ENCODE measurements at places on chromosomes 7 and 10. TPM values are rescaled to one million over a fixed set of nuclear protein-coding genes. Genes with fewer than 3 reads are reported as not detected.

LZTS2 gene
- total RNA-seq = 21.9 TPM

VGF gene
- total RNA-seq = 10.3 TPM

ODAD2 gene
- total RNA-seq = 1.9 TPM

PGAM2 gene
- 0.39 TPM for total RNA-seq

IL2RA gene
- not detected for total RNA-seq

MAP3K8 gene
- 3.6 TPM for total RNA-seq

VAX1 gene
- 1.0 TPM for total RNA-seq

DNA sequence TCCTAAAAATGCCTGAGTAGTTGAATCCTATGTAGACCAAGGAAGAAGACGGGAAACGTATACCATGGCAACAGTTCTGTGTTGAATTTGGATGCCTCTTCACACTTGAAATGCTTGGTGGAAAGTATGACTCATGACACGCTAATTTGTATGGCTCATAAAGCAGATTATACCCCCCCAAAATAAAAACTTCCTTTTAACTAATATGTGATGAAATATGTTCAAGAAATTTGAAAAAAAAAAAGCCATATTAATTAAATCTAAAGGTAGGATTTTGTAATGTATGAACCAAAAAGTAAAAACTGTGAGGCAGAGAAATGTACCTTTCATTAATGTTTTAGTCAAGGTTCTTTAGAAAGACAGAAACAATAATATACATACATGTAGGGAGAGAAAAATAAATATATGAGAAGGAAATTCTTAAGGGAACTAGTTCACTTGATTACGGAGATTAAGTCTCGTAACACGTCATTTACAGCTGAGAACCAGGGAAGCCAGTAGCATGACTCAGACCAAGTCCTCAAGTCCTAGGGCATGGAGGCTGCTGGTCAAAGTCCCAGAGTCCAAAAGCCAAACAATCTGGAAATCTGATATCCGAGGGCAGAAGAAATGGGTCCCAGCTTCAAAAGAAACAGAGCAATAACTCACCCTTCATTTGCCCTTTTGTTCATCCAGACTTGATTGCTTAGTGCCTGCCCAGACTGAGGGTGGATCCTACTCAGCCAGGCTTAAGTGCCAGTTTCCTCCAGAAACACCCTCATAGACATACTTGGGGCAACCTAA lies 485.1 kb downstream of the SEMA3D start:
- DNase-seq = peak; percentile 94

- peak; percentile 94 for DNase-seq
These were observed 7.1 kb downstream of the SHH start for GRCh38 chr7:155804897-155805825.

- DNase-seq = no peak
These were observed 79.7 kb downstream of the AUTS2 start for GRCh38 chr7:69677881-69678493.

GRCh38 chr10:31819391-31819820 lies 109.2 kb downstream of the ARHGAP12 start:
- DNase-seq = no peak

DNA sequence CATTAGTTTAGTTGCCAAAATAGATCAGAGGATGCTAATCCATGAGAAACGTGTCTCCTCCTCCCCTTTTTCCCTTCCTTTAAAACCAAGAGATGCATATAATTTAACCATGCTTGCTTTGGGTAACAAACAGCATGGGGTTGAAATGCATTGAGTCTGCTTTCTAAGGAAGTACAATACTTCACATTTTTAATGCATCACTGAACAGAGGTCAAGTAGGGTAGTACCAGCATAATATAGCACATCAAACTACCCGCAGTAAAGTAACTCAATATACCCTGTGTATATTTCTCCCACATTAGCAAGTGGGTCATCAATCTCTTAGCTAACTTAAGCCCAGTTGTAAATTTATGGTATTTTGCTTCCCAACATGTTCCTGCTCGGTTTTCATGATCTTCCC lies 239.3 kb upstream of the SEMA3C start:
- no peak for DNase-seq

DNA sequence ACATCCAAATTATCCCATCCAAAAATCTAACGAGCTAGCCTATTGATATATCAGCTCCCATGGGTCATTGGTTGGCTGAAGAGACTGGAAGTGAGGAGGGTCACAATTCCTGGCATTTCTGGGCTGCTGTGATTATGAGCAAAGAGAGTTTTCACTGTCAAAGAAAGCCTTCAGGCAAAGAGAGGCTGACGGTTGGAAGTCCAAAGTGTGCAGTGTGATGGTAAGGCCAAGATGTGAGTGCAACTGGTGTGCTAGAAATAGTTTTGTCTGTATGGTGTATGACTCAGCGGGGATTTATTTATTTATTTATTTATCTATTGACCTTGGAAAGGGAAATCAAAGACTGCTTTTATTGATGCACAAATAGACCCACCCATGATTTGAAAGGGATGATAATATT lies 75.0 kb downstream of the AASS start:
- no peak for DNase-seq

- DNase-seq = no peak
These were observed 2.4 kb downstream of the MEPCE start for GRCh38 chr7:100432053-100432452.

DNA sequence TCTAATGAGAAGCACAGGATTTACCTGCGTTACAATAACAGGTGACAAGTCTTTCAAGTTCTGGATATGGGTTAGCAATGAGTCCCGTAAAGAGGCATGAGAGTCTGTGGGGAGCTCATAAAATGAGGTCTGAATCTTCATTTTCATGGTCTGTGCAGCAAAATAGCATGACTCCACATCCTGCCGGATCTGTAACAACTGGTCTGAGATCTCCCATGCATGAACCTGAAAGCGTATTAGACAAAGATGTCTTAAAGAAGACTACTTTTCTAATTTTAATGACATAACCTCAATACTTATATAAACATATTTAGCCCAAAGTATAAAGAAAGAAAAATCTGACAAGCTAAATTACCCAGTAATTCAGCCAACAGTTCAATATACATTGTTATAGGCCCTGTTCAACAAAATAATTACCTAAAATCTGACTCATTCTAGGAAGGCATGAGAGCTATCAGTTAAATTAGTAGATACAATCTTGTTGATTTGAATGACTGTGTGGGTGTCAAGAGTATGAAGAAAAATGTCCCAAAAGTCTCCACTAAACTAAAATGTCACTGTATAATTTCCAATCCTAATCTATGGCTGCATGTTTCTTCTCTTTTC lies 36.9 kb downstream of the TNPO3 start:
- no peak for DNase-seq

GRCh38 chr10:88889559-88890337 lies 9.7 kb downstream of the STAMBPL1 start:
- no peak for DNase-seq

DNA sequence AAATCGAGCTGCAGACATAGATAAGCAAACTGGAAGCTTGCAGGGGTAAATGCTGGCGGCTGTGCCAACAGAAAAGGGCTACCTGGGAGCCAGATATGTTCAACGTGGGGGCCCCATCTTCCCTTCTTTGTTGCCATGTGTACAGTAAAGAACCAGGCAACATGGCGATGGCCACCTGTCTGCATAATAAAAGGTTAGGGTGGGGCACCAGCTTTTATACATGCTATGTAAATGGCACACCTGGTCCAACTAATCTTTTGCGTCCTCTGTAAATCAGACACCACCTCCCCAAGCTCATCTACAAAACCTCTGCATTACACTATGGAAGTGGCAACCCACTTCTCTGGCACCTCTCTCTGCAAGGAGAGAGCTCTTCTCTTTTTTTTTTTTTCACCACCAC lies 13.9 kb downstream of the BUD31 start:
- DNase-seq = no peak

DNA sequence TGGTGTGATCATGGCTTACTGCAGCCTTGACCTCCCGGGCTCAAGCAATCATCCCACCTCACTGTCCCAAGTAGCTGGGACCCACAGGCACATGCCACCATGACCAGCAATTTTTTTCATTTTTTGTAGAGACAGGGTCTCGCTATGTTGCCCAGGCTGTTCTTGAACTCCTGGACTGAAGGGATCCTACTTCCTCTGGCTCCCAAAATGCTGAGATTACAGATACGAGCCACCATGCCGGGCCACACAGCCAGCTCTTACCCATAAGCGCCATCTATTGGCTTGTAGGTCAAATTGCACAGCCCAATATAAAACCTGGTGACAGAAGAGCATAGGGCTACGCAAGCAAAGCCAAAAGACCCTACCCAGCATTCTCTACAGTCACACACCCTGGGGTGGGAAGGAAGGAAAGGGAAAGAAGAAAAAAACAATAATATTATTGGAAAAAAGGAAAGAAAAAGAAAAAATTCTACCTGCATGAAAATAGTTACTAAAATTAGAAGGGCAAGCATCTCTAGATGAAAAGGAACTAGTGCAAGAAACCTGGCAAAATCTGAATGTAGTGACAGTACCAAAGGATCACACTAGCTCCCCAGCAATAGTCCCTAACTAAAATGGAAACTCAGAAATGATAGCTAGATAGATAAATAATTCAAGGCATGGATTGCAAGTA lies 29.4 kb upstream of the AMPH start:
- peak; percentile 74 for DNase-seq

- no peak for DNase-seq
These were observed 300.9 kb upstream of the MTPN start for GRCh38 chr7:136278057-136278456.

- no peak for DNase-seq
These were observed 133.0 kb downstream of the CYP26A1 start for GRCh38 chr10:93206652-93207051.

GRCh38 chr10:133135116-133135465 lies 24.9 kb upstream of the KNDC1 start:
- DNase-seq = no peak

DNA sequence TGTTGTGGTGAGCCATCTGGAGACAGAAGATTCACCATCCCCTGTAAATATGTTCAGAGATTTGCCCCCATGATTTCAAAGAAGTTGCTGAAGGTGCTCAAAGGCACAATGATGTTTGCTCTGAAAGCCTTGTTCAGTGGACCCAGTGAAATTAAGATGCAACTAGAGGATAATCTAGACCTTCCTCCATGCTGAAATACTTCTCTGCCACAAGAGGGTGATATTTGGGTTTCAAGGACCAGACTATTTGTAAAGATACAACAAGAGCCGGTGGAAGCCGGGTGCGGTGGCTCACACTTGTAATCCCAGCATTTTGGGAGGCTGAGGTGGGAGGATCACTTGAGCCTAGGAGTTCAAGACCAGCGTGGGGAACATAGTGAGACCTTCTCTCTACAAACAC lies 13.5 kb upstream of the MSRB2 start:
- no peak for DNase-seq

DNA sequence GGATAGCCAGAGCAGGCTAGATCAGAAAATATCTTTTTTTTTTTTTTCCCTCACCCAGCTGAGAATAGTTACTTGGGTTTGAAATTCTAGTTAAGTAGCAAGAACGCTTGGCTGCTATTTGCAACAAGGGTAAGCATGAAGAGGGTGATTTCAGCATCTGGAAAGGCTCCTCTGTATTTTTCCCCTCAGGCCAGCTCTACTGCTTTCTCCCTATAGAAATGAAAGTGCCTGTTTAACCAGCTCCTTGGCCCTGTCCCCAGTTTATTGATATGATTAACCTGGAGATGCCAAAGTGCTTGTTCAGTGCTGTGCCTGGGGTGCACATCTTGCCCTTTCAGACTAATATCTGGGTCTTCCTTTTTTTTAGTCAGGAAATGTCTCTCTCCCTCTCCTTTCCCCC lies 37.1 kb downstream of the AP3M1 start:
- no peak for DNase-seq

DNA sequence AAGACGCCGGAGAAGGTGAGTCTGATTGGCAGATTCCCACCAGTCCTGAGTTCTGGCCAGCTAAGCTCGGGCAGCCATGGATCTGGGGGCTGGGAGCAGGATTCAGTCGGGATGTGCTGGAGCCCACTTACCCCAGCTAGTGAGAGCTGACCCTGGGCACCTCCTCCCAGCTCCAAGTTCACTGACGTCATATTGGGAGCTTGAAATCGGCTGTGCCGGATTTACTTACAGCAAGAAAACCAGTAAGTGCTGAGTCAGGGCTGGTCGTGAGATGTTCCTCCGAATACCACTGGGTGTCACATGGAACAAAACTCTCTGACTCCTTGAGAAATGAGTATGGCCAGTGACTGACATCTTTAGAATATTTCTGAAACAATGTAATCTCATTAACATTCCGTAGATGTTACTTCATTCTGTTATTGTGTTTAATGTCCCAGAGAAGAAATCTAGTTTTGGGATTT lies 621.2 kb downstream of the SDK1 start:
- DNase-seq = peak; percentile 93

GRCh38 chr7:137772316-137772715 lies 74.5 kb downstream of the DGKI start:
- DNase-seq = peak; percentile 61

DNA sequence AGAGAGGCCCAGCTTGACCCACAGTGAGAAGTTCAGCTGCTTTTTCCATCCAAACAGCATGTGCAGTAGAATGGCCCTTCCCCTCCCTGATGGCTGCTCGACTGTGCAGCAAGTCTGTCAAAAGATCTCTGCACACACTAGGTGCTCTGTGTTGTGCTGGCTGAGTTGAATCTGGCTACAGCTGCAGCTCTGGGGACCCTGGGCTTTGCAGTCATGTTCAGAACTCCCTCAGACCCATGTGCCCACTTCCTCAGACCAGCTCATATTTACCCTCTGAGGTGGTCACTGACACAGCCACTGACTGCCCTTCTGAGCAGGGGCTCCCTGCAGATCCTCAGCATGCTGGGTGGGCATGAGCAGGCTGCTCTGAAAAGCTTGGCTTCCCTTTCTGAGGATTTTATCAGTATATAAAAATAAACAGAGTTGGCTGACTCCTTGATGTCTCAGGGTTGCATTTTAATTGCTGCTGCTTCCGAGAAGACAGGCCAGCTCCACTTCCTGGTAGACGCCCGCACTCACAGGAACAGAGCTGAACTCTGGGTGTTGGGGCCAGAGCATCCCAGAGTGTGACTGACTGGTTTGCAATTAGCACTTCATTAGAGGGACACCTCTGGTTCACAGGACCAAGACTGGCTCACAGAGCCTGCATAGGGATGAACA lies 507.9 kb downstream of the RPS24 start:
- peak; percentile 43 for DNase-seq

DNA sequence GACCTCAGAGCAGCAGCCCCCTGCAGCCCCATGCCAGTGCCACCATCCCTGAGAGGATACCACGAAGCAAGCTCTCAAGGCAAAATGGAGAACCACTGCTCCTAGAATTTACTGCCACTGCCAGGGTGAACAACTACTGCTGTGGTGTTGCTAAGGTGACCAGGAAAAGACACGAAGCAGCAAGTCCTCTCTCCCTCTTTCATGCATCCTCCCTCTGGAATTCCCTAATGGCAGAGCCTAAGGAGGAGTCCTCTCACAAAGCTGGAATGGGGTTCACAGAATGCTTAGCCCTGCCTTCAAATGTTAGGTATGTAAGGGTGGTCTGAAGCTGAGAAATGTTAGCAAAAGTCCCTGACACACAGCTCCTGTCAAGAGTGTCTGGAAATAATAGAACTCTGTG lies 35.8 kb upstream of the NPSR1 start:
- no peak for DNase-seq

GRCh38 chr7:46814516-46815250 lies 767.2 kb downstream of the TNS3 start:
- DNase-seq = no peak

DNA sequence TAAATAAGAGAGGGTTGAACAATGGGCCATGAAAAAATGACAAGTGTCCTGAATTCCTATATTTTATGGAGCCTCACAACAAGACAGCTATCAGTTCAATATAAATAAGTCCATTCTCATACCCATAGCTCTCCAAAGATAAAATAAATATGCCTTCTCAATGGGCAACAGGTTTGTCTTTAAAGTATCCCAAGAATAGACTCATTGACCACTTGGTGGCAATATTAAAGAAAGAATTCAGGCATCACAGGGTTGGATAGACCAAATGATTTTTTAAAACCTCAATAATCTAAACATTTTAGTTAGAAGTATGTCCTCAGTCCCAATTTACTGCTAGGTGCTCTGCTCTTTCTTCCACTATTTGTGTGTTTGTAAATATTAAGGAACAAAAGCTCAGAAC lies 165.1 kb upstream of the WNT16 start:
- DNase-seq = no peak
